HEK293T (cell line): ENCODE measurements at places on chromosomes 3 and 15.

GRCh38 chr3:54358969-54359694 lies 236.8 kb downstream of the CACNA2D3 start:
- no peak for DNase-seq

GRCh38 chr3:14522129-14522691 lies 17.9 kb downstream of the GRIP2 start:
- DNase-seq, result no peak

DNA sequence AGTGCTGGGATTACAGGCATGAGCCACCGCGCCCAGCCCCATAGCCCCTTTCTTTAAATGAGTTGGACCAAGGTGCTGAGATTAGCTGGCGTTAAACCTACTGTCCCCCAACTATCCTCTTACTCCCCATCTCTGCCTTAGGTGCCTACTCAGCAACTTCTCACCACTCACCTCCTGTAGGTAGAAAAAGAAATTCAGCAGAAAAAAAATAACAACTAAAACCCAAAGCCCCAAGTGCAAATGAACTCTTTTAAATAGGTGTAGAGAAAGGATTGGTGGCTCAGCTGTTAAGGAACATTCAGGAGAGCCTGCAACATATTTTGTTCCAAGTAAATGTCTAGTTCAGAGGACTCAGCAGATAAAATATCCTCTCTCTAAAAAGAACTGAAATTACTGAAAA lies 19.5 kb downstream of the SAMD7 start:
- DNase-seq, result no peak

GRCh38 chr3:45616158-45616557 lies 21.6 kb downstream of the LIMD1 start:
- DNase-seq, result no peak

DNA sequence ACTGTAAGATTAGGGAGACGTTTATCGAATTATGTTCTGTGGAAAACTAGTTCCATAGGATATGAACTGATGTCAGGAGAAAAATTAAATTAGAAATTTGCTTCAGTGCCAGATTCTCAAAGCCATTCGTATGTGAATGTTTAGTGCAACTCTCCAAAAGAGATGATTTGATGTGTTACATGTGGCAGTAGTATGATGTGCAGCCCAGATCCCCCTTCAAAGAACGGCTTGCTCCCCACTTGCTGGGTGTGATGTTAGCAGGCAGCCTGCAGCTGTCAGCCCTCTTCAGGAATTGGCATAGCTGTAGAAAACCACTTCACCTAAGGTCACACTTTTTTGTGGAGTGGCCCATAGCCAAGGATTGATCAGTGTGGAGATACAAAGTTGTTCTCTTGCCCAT lies 127.0 kb upstream of the CCDC54 start:
- no peak for DNase-seq

DNA sequence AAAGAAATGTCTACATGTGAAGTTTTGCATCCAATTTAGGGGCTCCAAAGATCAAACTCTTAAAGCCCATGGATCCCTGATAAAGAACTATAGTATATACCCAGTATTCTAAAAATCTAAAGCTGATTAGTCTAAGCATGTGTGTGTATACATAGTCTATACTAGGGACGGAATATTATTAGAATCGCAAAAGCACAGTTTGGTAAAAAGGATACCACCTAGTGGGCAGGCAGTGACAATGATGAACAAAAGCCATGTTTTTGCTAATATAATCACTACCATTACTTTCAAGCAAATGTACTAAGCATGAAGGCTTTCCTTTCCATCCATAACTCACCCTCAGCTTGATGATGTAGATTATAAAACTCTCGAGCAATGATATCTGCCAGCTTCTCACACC lies 16.5 kb downstream of the POLQ start:
- no peak for DNase-seq

GRCh38 chr15:38128341-38128781 lies 124.3 kb upstream of the SPRED1 start:
- DNase-seq, result no peak

DNA sequence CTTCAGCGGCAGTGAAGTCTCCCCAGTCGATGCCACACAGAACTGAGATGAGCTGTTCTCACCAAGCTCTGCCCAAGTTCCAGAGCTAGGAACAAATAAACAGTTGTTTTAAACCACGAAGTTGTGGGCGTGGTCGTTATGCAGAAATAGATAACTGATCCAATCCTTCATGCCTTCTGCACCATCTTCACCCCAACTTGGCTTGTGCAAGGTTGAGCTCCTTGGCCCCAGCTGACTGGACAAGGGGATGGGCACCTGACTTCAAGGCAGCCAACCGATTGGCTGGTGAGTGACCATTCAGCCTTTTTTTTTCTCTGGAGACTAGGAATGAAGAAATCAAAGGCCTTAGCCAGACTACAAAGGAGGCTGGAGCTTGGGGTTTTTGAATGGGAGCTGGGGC lies 23.9 kb downstream of the LINGO1 start:
- DNase-seq, result no peak

DNA sequence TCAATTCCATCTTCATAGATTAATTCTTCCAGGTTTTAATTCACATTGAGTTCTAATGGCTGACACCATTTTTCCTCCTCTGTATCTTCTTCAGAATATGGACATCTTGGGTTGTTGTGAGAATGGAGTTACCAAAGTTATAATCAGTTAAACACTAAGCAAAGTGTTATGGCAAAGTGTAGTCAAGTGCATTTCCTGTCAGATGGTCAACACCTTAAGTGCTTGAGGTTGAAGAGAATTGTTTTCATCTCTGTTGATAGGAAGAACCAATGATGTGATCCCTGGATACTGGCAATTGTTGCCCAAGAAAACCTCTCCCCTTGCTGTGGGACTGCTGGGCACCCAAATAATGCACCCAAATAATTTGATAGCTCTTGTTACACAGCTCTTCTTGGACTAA lies 102.6 kb upstream of the SATB1 start:
- DNase-seq, result no peak

- DNase-seq, result no peak
Measured at GRCh38 chr15:50513001-50513400, 33.5 kb downstream of the USP50 start.

- peak; percentile 73 for DNase-seq
Measured at GRCh38 chr15:66803182-66803729, 101.2 kb downstream of the SMAD6 start.

DNA sequence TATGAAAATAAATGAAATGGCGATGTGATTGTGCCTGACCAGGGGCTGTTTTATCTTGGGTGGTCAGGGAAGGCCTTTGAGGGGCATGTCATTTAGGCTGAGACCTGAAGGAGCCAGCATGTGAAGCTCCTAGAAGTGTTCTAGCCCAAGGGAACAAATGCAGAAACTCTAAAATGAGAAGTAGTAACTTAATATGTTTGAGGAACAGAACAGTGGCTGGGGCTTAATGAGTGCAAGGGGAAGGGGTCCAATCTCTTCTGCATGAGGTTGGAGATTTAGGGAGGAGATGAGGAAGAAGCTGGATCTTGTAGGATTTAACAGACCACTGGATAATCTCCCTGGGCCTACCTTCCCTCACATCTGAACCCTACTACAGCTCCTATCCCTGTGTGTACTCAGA lies 110.5 kb downstream of the AKAP13 start:
- no peak for DNase-seq

DNA sequence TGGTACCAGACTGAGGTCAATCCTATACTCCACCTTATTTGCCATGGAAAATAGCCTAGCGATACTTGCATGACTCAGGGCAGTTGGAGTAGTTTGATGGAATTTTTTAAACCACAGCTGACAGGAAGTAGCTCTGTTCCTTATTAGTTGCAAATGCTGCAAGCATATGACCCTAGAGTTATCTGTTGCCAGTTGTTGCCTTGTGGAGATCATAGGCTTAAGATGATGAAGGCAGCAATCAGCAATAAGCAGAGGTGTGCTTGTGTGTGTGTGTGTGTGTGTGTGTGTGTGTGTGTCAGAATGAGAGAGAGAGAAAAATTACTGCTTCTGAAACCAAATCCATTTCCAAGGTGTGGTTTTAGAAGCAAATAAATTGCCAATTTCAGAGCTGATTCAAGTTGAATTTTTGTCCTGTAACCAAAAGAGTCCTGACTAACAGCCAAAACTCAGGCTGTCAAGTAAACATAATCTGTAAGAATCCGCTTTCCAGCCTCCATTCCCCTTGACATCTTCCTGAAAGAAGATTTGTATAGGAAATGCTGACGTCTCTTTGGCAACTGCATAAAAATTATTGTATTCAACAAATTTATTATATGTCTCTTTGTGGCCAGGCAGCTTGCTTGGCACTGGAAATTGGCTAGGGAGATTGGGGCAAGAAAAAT lies 141.2 kb downstream of the SERPINI1 start:
- DNase-seq, result no peak

DNA sequence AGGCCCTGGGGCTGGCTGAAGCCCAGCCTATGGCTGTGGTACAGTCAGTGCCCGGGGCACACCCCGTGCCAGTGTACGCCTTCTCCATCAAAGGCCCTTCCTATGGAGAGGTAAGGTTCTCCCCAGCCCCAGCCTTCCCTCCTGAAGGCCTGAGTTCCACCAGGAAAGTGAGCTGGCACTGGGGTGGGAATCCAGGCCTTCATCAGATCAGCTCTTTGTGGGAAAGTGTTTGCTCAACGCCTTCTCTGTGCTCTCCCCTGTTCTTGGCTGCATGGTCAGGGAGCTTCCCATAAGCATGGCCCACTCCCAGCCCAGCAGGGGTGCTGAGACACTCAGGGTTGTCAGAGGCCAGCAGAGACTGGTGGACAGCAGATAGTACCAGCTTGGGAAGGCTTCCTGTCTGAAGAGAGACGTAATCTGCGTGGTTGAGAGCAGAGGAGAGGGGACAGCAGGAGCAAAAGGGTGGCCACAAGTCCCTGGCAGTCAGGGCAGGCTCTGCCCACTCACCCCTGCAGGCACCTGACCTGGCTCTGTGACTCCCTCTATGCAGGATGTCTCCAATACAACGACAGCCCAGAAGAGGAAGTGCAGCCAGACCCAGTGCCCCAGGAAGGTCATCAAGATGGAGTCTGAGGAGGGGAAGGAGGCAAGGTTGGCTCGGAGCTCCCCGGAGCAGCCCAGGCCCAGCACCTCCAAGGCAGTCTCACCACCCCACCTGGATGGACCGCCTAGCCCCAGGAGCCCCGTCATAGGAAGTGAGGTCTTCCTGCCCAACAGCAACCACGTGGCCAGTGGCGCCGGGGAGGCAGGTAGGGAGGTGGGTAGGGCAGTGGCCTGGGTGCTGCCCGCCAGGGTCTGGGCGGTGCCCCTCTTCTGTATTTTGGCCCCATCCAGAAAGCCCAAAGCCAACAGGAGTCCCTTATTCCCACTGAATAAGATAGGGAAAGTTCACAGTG lies 38.4 kb downstream of the PML start:
- no peak for DNase-seq

GRCh38 chr3:57127891-57128518 lies 37.1 kb downstream of the IL17RD start:
- DNase-seq, result no peak

DNA sequence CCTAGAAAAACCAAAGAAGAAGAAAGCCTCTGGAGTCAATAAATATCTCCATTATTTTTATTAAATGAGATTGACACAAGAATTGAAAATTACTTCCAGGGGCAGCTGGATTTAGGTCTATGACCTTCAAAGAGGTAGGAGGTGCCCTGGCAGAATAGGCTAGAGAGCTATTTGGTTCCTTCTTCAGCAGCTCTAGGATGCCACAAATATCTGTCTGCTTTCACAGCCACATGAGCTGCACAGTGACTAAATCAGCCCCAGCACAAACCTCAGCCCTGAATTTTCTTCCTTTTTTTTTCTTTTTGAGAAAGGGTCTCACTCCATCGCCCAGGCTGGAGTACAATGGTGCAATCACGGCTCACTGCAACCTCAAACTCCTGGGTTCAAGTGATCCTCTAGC lies 223.5 kb downstream of the ABHD5 start:
- no peak for DNase-seq

GRCh38 chr3:182117131-182117530 lies 405.4 kb downstream of the SOX2 start:
- no peak for DNase-seq

DNA sequence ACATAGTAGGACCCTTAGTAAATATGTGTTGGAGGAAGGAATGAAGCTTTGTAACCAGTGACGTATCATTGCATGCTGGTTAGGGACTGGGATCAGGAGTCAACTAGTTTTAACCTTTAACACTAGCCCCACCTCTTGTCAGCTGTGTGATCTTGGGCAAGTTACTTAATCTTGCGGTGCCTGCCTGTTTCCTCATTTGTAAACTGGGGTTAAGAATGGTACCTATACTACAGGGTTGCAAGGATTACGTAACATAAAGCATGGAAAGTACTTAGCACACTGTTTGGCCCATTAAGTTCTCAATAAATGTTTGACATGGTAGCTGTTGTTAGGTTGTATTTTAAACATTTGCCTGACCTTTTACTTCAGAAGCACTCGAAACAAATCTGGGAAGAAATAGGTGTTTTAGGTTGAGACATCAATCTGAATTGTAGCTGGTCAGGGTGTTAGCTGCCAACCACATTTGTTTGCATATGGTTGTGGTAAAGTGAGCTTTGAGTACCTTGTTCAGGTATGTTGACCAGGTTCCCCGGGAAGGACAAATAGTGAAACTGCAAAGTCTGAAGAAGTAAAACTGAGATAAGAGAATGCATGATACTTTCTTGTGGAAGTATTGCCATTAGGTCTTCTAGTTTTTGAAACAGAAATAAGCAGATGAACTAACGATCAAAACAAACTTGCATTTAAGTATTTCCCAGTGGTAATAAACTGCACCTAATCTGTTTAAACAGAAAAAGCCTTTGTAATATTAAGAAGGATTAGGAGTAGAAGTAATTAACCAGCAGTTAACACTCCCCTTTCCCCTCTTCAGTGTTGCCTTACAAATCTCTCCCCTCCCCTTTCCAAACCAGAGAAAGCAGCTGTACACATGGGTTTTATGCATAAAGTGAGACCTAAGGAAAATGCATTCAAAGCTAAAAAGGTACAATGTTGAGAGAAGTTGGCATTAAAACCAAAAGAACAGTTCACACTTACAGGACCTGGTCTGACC lies 25.8 kb upstream of the SCAANT1 start:
- no peak for DNase-seq

GRCh38 chr15:82132742-82133141 lies 86.9 kb upstream of the MEX3B start:
- no peak for DNase-seq

GRCh38 chr3:11379238-11379823 lies 107.1 kb downstream of the ATG7 start:
- peak; percentile 30 for DNase-seq

- DNase-seq, result peak; percentile 74
Measured at GRCh38 chr15:83653639-83654378, at the start of gene ADAMTSL3. TSS of gene ADAMTSL3 (plus strand) at chr15:83654123. CDS start at chr15:83655762, 1,639 bp downstream.
